ENCODE measurements at places on chromosomes 12 and 14. TPM values are rescaled to one million over a fixed set of nuclear protein-coding genes. Genes with fewer than 3 reads are reported as not detected.

Gene ERP27
- total RNA-seq = not detected

Gene MYBPC1
- total RNA-seq = not detected

Gene LRP1
- total RNA-seq = 98.4 TPM

Gene PRB2
- not detected for total RNA-seq

Gene KLRD1
- total RNA-seq = not detected

Gene MSRB3
- total RNA-seq = 1.3 TPM

Gene NTF3
- total RNA-seq = 0.48 TPM

Gene BCAT1
- 244 TPM for total RNA-seq

Gene BLTP3B
- total RNA-seq = 23.9 TPM

Gene NKX2-1
- not detected for total RNA-seq

Gene MIPOL1
- total RNA-seq = 13.4 TPM

Gene EML1
- total RNA-seq = 16.7 TPM

Gene CDKL1
- 1.8 TPM for total RNA-seq

Gene ADAM21
- total RNA-seq = not detected

Gene TMEM63C
- 1.7 TPM for total RNA-seq

Gene HOXC12
- total RNA-seq = not detected

Gene KRT72
- total RNA-seq = not detected

Gene RFX4
- total RNA-seq = 0.57 TPM

All from H9 (cell line).